ENCODE measurements at places on chromosomes 4 and X.

DNA sequence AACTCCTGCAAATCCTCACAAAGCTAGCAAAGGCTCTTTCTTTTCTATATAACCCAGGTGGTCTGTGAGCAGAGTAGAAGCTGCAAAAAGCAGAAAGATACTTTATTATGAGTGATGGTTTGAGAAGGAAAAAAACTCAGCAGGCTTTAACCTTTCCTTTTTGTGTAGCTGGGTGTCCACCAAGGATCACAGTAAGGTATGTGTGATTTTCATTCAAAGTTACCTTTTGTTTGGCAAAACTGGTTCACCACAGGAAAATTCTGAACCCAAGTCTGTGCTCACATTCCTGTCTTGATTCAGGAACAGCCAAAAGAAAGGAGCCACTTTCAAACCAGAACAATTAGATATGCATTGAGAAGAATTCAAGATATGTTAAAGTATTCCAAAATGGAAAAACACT is 35.7 kb downstream of the FRAS1 start:
- no peak for DNase-seq

DNA sequence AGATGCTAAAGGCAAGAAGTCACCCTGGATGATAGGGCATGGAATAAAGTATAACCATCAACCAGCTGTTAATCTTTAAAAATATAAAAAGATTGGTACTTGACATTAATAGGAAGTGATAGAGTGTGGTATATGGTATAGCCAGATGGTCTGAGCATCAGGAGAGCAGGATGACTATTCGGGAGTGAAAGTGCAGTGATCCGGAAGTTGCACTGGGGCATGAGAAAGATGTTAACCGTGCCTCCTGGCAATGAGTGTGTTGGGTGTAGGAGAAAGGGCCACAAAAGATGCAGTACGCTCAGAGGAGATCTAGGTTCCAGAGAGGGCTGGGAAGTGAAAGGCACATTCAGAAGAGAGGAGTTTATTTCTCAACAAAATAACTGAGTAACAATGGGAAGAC is 65.0 kb downstream of the TSPAN7 start:
- no peak for DNase-seq

GRCh38 chr4:119040694-119041185 is 94.9 kb upstream of the MYOZ2 start:
- peak; percentile 27 for DNase-seq

- DNase-seq, result no peak
Observed at GRCh38 chr4:138087066-138087719, 155.0 kb downstream of the SLC7A11 start.

DNA sequence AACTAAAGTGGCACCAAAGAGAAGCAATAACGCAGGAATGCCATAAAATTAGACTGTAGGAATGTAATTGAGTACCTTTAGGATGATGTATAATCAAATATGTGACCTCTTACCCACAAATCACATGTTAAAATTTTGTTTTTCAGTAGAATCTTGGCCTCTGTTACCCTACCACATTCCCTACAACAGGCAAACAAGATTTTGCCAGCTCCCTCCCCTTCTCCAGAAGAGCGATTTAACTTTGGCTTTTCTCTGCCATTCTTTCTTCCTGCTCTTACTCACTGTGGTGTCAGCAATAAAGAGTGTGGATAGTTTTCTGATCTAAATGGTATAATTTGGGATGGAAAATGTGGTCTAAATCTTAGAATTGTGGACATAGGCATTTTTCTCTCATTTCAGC is 57.2 kb downstream of the TRIM2 start:
- no peak for DNase-seq

- no peak for DNase-seq
Observed at GRCh38 chr4:105196523-105197145, 50.0 kb downstream of the TET2 start.

- no peak for DNase-seq
Observed at GRCh38 chr4:24143741-24144140, 253.9 kb upstream of the PPARGC1A start.

- DNase-seq, result no peak
Observed at GRCh38 chr4:30642567-30642966, 77.6 kb upstream of the PCDH7 start.

DNA sequence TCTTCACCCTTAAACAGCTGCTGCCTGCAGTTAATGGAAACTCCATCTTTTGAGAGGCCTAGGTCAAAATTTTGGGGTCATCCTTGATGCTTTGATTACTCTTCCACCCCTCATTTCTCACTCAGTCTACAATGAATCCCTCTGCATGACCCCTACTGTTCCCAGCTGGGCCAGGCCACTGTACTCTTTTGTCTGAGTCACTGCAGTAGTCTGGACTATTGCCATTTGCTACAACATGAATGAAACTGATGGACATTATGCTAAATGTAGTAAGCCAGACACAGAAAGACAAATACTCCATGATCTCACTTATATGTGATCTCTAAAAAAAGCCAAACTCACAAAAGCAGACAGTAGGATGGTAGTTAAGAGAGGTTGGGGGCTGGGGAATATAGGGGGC is 28.3 kb downstream of the STK32B start:
- DNase-seq, result no peak

GRCh38 chr4:11014199-11014598 is 329.6 kb upstream of the CLNK start:
- DNase-seq, result no peak

- no peak for DNase-seq
Observed at GRCh38 chr4:150216726-150217125, 138.5 kb downstream of the DCLK2 start.

DNA sequence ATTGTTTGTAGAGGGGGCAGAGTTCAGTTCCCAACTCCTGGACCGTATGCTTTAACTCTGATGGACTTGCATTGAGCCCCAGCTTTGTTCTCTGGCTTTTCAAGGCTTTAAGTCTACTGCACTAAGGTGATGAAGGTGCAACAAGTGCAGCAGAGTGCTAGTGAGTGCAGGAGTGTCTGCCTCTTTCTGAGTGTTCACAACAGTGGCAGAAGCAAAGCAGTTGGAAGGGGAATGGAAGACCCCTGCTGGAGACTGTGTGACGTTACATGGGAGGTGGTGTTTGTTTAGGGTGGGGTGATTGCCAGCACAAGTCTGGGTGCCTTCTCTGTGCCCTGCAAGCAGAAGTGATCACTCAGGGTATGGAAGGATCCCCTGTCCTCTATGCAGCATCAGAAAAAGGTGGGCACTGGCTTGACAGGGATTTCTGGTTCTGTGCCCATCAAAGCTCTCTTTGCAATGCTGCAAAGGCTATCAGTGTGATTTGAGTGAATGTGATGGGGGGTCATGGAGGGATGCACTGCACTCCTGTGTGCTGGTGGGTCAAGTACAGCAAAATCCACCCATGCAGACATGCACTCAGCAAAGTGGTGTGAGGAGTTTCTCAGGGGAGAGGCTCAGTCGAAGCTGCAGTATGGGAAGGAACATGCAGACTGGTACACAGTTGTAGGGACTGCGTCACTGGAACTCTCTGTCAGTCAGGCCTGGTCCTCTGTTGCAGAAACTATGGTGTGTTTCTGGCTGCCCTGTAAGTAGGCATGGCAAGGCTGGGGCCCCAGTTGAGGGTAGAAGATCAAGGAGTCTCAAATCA is 70.9 kb upstream of the UGT2B7 start:
- no peak for DNase-seq

- DNase-seq, result no peak
Observed at GRCh38 chr4:149973181-149973580, 105.1 kb upstream of the DCLK2 start.

- no peak for DNase-seq
Observed at GRCh38 chr4:175412161-175412560, 399.9 kb downstream of the GPM6A start.

GRCh38 chrX:45196701-45197100 is 4.0 kb downstream of the DIPK2B start:
- no peak for DNase-seq

- no peak for DNase-seq
Observed at GRCh38 chr4:108116423-108117168, 52.1 kb downstream of the LEF1 start.

GRCh38 chr4:109730619-109731545 is 1.0 kb upstream of the PLA2G12A start:
- DNase-seq, result no peak

DNA sequence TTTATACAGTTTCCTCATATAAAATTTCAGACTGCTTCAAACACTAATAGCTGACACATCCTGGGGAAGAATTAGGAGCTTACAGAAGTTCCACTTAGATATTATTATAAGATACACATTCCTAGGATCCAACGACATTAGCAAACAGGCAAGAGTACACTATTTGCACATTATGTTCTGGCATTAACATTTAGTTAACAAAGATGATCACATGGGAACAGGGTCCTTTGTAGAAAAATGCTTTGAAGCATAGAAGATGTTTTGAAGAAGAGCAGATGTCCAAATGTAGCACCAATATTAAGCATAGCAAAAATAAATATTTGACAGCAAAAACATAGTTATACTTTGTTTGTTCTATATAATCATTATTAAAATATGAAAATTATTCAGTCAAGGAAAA is 52.1 kb downstream of the BTC start:
- no peak for DNase-seq

DNA sequence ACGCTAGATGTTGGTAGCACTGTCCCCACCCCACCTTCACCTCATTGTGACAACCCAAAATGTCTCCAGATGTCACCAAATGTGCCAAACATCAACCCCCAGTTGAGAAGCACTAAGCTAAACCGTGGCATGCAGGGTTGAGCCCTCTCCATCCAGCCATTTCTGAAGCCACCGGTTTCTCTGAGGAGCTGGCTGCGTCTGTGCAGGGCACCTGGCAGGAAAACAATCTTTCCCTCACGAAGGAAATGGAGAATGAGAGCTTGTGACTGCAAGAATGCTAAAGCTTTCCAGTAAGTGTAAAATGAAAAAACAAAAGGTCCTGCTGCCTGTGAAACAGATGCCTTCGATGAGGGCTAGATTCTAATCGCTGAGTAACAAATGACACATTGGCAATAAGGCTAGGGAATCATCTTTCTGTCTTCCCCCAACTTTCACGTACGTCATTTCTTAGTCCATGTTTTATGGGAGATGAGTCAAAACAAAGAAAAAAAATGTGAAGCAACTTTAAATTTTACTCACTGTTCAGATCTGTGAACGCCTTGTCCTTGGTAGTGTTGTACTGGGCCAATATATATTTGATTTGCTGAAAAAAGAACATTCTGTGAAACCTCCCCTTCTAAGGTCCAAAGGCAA is 59.9 kb downstream of the PROM1 start:
- no peak for DNase-seq

- no peak for DNase-seq
Observed at GRCh38 chrX:100263650-100264049, 146.4 kb downstream of the PCDH19 start.

DNA sequence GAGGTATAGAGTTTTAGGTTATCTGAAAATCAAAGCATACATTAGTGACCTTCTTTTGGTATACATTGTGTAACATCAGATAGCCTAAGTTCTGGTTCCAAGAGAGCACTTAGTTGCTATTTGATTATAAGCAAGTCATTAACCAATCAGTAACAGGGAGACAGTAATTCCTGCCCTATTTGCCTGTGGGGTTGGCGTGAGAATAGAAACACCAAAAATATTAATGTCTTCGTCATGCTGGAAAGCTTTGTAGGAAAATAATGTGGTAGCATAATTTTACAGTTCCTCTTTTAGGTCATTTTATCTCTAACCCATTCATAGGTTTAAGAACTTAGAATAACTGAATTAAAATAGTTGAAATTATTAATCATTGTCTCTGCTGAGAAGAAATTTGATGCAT is 37.8 kb downstream of the NPNT start:
- no peak for DNase-seq

- no peak for DNase-seq
Observed at GRCh38 chr4:106851726-106852125, 184.4 kb downstream of the DKK2 start.

- DNase-seq, result no peak
Observed at GRCh38 chrX:40154853-40155588, 57.3 kb upstream of the BCOR start.

- DNase-seq, result no peak
Observed at GRCh38 chrX:45186643-45187026, 14.0 kb downstream of the DIPK2B start.

- no peak for DNase-seq
Observed at GRCh38 chr4:180398564-180398963, 1844.6 kb upstream of the TENM3 start.

DNA sequence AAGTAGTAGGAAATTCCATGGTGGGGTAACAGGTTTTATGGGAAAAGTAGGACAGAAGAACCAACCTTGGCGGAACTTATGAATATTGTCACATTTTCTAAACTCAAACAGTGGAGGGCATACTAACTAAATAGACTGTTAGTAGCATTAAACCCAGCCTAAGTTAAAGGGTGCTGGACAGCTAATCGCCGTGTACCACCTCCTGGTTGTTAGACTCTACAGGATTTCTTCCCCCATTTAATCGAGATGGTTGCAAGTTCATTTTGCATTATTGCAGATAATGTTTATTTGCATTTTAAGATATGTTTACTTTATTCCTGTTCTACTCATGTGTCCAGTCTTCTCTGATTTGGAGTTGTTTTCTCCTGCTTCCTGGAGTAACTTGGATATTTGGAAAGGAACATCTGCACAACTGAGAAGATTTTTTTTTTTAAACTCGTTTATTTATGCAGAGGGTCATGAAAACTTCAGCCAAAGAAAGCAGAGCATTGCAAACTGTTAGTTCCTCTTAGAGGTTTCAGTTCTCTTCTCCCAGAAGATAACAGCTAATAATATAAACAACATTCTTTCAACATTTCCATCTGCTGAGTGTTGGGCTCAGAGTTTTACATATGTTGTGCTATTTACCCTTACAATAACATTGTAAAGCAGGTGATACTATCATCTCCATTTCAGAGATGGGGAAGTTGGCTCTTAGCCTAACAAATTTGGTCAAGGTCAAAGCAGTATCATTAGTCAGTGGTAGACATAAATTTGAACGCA is 51.5 kb upstream of the TBC1D9 start:
- no peak for DNase-seq

DNA sequence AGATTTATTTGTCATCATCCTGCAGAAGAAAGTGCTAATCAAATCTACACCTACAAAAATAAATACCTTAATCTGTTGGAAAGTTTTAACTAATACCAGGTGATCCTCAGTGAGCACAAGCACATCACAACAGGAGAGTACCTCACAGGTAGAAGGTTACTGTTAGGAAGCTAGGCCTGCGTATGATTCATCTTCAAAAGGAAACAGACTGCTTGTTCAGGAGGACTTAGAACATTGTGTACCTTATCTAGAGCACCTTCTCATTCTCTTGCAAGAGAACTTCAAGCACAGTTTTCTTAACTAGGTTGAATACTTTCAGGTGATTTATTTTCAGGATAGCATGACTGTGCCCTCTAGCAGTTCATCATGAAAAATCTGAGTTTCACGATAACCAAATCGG is 54.2 kb downstream of the MND1 start:
- DNase-seq, result no peak

DNA sequence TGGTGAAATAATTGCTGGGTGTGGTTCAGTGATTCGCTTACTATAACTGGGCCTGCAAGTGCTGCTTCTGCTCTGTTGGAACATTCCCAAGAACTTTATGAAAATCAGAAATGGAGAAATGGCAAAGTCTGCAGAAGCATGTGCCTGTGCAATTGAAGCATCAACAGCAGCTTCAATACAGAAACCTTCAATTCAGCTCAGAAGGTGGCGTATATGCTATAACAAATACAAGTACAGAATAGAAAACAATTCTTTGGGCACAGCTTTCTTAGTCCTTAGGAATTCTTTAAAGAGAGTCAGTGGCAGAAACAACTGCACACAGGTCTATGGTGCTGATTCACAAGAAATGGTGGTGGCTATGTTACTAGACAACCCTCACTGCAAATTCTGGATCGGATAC is 18.0 kb upstream of the PDHA2 start:
- DNase-seq, result no peak
